ENCODE measurements at places on chromosomes 7 and 10.

DNA sequence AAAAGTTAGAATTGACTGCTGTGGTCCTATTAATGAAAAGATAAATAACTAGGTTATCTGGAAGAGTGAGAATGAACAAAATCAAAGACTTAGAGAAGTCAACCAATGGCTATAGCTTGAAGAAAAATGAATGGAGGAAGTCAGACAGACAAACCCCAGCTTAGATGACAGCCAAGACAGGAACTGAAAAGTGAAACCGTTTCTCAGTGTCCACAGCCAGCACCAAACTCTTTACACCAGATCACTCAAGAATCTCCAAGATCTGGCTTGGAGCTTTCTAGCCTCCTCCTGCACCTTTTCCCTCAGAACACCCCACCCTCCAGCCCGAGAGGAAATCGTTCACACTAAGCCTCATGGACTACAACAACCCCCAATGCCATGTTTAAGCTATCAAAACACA, 167.0 kb downstream of the SFMBT2 start:
- DNase-seq: no peak

DNA sequence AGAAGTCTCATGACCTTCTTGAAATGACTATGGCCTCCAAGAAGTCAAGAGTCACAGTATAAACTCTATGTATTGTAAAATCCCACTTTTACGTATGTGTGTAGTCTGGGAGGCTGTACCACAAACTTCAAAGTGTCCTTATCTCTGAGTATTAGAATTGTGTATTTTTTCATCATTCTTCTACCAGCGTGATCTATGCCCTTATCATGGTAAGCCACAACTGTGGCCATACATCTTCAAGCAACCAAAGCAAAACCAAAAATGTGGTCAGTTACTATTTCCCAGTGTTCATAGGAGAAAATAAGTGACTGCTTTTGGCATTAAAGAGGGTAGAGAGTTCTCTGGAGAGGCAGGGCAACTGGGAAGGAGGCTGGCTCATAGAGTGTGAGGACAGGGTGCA, 42.8 kb downstream of the SPOCK2 start:
- DNase-seq: no peak

GRCh38 chr10:130466271-130466997, 330.2 kb downstream of the GLRX3 start:
- DNase-seq: no peak

DNA sequence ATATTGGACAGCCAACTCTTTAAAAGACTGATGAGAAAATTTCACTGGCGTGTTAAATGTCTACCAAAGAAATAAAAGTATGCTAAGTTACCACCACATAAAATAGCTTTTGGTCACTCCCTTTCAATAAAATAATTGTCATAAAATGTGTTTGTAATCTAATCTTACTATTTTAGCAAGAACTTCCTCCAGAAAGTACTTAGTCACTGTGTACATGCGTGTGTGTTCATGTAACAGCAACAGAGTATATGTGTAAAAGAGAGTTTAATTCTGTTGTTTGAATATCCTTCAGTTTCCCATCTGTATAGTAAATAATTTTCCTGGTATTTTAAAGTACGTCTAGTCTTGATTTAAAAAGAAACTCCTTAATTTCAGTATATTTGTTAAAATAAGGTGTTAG, 35.0 kb upstream of the WASL start:
- no peak for DNase-seq

- no peak for DNase-seq
These were observed 29.2 kb upstream of the KLF6 start for GRCh38 chr10:3813986-3814837.

GRCh38 chr7:48031111-48031510, 2.2 kb upstream of the SUN3 start:
- no peak for DNase-seq

- DNase-seq: peak; percentile 10
These were observed 46.4 kb upstream of the DPYSL4 start for GRCh38 chr10:132140167-132140925.

GRCh38 chr10:90451283-90451682, 406.6 kb downstream of the HTR7 start:
- no peak for DNase-seq

GRCh38 chr7:95330961-95331337, 6.6 kb upstream of the PON1 start:
- DNase-seq: no peak

DNA sequence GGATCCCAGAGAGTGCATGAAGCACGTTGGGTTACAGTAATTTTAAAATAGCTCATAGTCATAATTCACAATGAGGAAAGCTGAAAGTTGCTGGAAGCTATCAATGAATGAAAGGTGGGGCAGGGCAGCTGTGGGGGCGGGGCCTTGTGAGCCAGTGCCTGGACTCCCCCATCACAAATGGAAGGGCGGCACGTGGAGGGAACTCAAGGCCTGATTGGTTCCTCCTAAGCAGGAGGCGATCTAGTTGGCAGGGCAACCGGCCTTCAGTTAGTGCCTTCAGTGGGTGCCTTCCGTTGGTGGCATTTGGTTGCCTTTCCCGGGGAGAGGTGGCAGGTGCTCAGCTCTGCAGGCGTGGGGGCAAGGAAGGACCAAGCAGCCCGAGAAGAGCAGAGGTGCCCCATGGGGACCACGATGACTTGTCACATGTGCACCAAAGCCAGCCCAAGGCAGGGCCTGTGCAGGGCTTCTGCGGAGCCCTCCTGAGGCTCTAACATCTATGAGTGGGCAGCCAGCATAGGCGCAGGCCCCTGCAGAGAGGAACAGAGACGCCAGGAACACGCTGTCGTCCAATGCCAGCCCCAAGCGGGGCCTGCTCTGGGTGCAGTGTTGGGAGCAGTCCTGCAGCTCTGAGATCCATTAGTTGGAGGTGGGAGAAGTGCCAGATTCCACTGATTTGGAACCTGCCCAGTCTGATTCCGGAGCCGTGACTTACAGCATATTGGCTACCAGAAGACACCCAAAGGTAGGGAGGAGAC, 59.8 kb upstream of the PDSS1 start:
- no peak for DNase-seq

DNA sequence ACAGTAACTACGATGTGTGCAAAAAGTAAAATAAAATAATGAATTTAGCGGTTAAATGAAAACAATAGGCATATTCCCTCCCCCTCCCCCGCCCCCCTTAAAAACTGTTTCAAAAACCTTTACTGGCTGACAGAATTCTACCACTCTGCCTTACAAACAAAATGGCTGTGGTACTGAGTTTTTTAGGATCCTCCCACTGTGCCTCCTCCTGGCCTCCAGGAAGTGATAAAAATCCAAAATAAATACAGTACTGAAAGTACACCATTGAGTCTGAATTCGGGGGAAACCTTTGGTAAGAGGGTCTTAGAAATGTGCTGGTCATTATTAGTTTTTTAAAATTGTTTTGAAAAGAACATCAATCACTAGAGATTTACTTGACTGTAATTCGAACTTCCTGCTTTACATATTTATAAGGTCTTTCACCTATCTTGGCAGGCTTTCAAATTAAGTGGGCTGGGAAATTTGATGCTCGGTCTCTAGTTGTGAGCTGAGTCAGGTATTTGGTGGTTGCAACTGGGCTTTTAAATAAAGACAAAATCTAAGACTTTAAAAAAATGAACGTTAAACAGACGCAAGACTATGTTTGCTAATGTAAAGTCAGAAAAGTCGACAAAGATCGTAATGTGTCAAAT, 32.5 kb upstream of the EPC1 start:
- no peak for DNase-seq

GRCh38 chr10:47169581-47169980, 130.4 kb upstream of the GDF10 start:
- DNase-seq: no peak

DNA sequence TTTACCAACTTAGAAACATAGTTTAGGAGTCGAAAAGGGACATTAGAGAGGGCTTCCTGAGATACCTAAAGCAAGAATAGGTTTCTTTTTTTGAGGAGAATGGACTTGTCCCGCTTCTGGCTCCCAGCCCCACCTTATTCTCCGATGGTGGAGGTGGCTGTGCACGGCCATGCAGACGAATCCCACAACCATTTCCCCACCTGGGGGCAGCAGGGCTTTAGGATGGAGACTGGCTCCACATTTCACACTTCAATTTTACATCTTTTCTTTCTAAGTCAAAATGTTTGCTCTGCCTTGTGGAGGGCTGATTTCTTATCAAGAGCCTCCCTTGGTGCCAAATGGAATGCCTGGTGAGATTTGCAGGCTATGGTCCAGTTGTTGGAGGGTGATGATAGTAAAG, 118.5 kb downstream of the GLRX3 start:
- no peak for DNase-seq

GRCh38 chr10:6296828-6297251, 94.1 kb downstream of the PFKFB3 start:
- DNase-seq: no peak

DNA sequence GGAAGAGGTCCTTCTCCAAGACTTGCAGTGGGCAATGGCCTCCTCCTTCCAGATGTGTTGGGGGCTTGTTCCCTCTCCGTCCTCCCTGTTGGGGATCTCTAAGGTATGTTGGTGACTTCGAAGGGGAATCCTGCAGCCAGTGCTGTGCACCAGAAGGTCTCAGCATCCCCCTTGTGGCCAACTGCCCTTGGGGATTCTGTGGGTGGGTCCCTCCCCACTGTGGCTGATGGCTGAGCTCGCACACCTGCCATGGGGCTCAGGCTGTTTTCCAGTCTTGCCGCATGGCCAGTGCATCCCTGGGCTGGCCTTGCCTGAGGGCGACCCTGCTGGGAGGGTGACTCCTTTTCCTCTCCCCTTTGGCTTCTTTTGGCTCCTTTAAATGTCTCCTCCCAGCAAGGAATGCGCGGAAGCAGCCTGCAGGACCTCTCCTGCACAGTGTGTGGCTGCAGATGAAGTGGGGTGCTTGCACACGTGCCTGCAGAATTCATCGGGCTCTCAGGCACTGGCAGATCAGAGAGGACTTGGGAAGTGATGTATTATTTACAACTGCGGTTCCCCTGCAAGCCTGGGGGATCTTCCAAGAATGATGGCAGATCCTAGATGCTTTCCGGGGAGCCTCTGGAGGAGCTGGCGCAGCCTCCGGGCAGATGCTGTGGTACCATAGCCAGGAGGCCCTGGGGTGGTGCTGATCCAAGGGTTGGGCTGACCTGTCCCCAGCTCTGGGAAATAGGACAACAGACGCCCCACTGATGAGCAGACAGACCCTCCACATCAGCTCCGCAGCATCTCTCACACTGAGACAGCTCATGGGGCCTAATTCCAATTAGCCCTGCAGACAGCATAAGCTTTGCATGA, 410.0 kb downstream of the TCERG1L start:
- no peak for DNase-seq

- peak; percentile 5 for DNase-seq
These were observed 12.8 kb upstream of the MYL7 start for GRCh38 chr7:44153948-44154335.

GRCh38 chr7:66731986-66732385, 8.5 kb upstream of the RABGEF1 start:
- no peak for DNase-seq

DNA sequence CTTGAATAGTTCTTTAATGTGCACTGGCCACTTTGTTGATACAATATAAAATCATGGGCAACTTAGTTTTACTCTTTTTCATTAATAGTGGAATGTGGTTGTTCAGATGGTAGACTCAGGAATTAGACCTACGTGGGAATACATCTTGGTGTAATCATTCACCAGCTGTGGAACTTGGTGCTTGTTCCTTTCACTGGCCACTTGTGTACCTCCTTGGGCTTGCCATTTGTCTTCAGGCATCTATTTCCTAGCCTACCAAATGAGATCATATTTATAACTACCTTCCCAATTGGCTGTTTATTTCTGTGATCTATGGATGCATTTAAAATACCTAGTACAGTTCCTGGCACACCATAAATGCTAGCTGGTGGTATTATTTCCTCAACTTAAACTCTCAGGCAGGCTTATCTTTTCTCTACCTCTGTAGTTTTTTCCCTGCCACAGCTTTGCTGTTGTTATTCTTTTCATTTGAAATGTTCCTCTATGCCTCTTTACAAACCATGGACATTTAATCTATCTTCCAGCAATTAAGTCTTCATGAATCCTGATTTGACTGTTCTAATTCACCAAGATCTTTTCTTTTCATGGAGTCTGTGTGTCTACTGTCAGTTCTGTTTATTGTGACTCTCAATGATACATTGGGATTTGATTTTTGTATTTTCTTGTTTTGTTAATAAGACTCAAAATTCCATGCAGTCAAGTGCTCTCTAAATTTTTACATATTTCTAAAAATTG, 113.0 kb downstream of the ADAM22 start:
- DNase-seq: no peak

- DNase-seq: no peak
These were observed 199.8 kb downstream of the ZNF365 start for GRCh38 chr10:62573929-62574328.

GRCh38 chr10:85832988-85833387, 533.6 kb downstream of the GRID1 start:
- DNase-seq: no peak

- DNase-seq: no peak
These were observed 235.1 kb upstream of the MEOX2 start for GRCh38 chr7:15921576-15921975.

GRCh38 chr10:72332423-72333111, 22.2 kb downstream of the DNAJB12 start:
- no peak for DNase-seq

DNA sequence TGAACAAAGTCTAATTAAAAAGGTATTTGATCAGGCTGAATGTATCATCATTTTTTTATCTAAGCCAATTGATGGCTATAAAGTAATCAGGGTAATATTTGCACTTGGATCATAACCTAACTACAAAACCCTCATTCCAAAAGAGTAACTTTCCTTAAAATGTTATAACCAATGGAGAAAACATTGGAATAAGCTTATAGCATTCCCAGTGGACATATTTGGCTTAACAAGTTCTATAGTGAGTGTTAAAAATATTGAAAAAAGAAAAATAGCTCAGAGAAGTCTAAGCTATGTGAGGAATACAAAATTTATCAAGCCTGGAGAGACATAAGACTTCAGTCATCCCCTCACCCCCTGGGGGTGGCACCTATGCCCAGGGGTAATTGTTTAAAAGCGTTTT, 358.8 kb downstream of the LRRTM3 start:
- DNase-seq: no peak

GRCh38 chr7:31100445-31100844, 48.3 kb downstream of the ADCYAP1R1 start:
- no peak for DNase-seq

DNA sequence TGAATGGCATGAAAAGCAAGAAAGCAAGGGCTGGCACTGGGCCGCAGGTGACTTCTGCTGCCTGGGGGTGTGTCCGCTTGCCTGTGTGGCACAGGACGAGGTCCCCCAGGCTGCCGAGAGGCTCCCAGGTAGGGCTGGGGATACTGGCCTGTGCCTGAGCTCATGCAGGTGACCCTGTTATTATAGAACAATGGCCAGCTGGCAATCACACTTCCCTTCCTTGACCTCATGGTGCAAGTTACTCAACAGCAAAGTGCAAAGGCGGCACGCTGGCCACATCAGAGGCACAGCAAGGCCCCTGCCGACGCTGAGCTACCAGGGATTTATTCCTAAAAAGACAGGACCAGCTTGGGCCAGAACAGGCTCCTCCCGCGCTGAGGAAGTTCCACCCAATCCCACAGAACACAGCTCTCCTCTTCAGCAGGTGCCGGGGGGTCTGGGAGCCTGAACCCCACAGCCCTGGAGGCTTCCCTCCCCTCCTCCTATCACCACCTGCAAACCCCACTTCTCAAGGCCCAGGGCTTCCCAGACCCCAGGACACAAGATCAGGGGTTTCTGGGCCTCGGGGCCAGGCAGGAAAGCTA, 1.4 kb upstream of the ADAM8 start:
- no peak for DNase-seq

- no peak for DNase-seq
These were observed 194.0 kb upstream of the PPP1R3A start for GRCh38 chr7:114112806-114113205.

- DNase-seq: no peak
These were observed 804.1 kb upstream of the IGFBP3 start for GRCh38 chr7:46725136-46725535.

GRCh38 chr10:122466951-122467381, 5.6 kb downstream of the HTRA1 start:
- no peak for DNase-seq
